Aorta (tissue), 5 donors: ENCODE measurements at places on chromosomes 7 and 10. TPM values are rescaled to one million over a fixed set of nuclear protein-coding genes. Genes with fewer than 3 reads are reported as not detected.

MMP21 gene
- total RNA-seq, result 0.33 TPM

SCART1 gene
- 5.4 TPM for total RNA-seq

SEC23IP gene
- 52.0 TPM for total RNA-seq

PAPSS2 gene
- total RNA-seq, result 42.9 TPM

SEPTIN14 gene
- total RNA-seq, result not detected

TSPAN14 gene
- total RNA-seq, result 59.5 TPM

SSC4D gene
- total RNA-seq, result 0.58 TPM

DNA sequence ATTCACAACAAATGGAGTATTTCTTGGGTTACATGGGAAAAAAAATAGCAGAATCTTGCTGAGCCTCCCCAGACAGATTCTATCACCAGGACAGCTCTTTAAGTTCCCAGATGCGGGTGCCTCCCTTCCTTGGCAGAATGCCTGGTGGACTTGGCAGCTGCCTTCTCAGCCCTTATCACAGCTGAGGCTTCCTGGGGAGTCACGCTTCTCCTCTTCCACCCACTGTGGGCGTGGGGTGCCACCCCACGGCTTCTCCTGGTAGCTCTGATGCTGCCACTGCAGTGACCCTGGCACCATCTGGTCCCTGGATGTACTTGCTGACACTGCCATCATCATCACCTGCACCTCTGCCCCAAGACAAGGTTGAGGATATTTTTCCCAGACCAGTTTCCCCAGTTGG lies 16.2 kb upstream of the NME8 start:
- no peak overlapping the region for H3K4me3 ChIP-seq
- H3K36me3 ChIP-seq, result no peaks in the 10 kb centered on the region
- DNase-seq, result peak; percentile 80
- no peak overlapping the region for H3K27ac ChIP-seq
- H3K27me3 ChIP-seq, result no peaks in the 10 kb centered on the region

- no peaks in the 10 kb centered on the region for H3K4me1 ChIP-seq
- no peak overlapping the region for H3K27ac ChIP-seq
- H3K36me3 ChIP-seq, result no peaks in the 10 kb centered on the region
- no peak for DNase-seq
- no peak overlapping the region for H3K4me3 ChIP-seq
Measured at GRCh38 chr7:36749282-36749960, 25.1 kb upstream of the AOAH start.

GRCh38 chr10:79168210-79168609 lies 99.4 kb downstream of the ZMIZ1 start:
- no peaks in the 10 kb centered on the region for H3K4me1 ChIP-seq
- no peaks in the 10 kb centered on the region for H3K27me3 ChIP-seq
- no peak for DNase-seq
- no peaks in the 10 kb centered on the region for H3K36me3 ChIP-seq
- H3K4me3 ChIP-seq, result no peak overlapping the region
- H3K27ac ChIP-seq, result no peak overlapping the region

DNA sequence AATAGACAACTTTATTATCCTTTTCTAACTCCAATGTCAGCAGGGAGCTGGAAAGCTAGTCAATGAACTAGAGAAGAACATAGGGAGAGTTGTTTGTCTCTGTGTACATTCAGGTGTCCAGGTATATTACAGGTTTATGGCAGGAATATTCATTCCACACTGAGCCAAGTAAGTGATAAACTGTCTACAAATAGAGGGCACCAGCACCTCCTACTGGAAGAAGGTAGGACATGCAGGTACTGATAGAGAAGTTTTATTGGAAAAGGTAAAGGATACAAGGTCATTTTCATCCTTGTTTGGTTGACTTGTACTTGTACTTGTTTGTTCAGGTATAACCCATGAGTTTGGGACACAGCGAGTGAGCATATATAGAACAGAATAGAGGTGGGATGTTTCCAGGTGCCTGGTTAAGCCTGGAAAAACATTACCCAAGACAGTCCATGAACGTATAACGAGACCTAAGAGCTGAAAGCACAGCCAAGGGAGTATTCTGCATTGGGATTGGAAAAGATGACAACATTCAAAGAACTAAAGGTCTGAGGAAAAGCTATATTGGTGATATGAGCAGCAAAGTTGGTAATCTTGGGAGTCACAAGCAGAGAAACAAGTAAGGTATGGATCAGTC lies 61.4 kb upstream of the PPP1R3C start:
- no peak overlapping the region for H3K27ac ChIP-seq
- H3K27me3 ChIP-seq, result no peaks in the 10 kb centered on the region
- no peak overlapping the region for H3K4me3 ChIP-seq
- no peak for DNase-seq
- peaks cover 4% of the 10 kb centered on the region for H3K4me1 ChIP-seq

DNA sequence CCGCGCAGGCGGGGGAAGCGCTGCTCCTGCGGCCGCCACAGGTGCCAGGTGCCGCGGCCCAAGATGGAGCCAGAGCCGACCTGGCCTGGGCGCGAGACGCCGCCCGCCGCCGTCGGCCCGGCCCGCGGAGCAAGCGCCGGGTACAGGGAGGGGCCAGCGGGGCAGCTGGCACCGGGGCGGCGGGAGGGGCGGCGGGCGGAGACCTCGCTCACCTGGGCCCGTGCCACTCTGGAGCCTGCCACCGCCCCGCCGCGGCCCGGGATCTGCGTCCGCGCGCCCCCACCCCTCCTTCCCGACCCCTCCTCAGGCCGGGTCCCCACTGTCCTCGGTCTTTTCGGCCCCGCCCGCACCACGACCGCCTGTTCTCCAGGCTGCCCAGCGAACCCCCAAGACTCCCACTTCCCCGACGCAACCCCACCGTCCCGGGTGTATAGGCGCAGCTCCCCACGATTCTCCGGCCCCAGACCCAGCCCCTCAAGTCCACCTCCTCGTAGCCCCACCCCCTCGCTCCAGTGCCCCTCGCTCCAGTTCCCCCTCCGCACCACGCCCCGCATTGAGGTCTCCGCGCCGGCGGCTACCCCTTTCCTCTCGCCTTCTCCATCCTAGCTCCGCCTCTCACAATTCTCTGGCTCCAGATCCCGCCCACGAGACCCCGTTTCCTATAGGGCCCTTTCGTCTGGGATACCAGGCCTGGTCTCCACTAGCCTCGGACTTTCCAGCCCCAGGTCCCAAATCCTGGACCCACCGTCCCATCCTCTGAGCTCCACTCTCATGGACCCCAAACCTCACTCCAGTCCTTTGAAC lies at the start of gene GPRIN2:
TSS of gene GPRIN2 (minus strand) at position 144 of the 804 bp plus-strand sequence. CDS start 5,922 bp downstream, outside the sequence.
- no peaks in the 10 kb centered on the region for H3K27me3 ChIP-seq
- no peaks in the 10 kb centered on the region for H3K4me1 ChIP-seq
- no peaks in the 10 kb centered on the region for H3K36me3 ChIP-seq
- H3K27ac ChIP-seq, result no peak within 1 kb of the TSS
- DNase-seq, result peak; percentile 84
- peak within 1 kb of the TSS; percentile 37 for H3K4me3 ChIP-seq

DNA sequence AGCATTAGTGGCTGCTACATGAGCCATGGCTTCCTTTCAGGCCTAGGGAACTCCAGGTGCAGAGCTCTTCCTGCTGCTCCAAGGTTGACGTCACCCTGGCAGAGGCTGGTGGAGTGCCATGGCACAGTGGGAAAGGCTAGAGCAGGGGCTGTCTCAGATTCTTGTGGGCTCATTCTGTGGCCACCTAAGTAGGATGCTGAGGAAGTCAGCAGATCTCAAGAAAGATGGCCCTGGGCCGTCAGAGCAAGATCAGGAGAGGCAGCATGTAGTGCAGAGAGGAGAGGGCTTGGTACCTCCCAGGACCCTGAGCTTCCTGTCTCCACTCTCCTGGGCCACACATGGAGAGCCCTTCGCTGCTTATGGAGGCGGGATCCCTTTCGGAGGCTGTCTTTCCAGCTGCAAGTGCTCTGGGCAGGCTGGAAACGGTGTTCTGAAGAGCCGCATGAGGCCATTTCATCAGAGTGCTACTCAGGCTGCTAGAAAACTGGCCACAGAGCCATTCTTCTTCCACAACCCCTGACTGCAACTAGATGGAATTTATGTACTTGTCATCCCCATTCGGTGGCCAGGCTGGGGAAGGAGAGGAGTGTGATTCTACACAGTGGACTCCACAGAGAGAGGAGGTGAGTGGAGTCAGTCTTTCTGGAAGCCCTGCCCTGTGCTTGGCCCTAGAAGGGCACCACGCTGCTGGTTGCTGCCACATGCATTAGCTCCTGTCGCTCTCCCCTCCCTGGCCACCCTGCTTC lies 304.2 kb downstream of the RPS24 start:
- no peaks in the 10 kb centered on the region for H3K27me3 ChIP-seq
- peaks cover 5% of the 10 kb centered on the region for H3K4me1 ChIP-seq
- no peak for DNase-seq
- no peak overlapping the region for H3K27ac ChIP-seq
- H3K36me3 ChIP-seq, result no peaks in the 10 kb centered on the region
- no peak overlapping the region for H3K4me3 ChIP-seq

- no peaks in the 10 kb centered on the region for H3K27me3 ChIP-seq
- no peak overlapping the region for H3K4me3 ChIP-seq
- no peaks in the 10 kb centered on the region for H3K36me3 ChIP-seq
- no peaks in the 10 kb centered on the region for H3K4me1 ChIP-seq
Measured at GRCh38 chr10:131689016-131689415, 211.8 kb upstream of the PPP2R2D start.

DNA sequence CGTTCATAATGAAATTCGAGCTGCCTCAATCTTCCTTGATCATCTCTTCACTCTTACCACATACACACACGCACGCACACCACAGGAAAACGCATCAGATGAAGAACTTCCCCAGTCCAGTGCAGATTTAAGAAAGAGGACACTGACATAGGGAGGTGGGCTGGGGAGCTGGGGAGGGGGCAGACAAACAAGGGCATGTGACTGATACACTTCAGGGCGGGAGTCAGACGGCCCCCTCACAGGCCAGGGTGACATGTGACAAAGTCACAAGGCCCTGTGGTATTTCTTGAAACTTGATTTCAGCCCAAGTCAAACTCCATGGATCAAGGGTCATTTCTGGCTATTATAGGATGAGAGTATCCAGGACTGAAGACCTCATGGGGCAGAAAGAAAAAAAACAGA lies 82.6 kb downstream of the KCNMA1 start:
- peak overlapping the region; percentile 43 for H3K27ac ChIP-seq
- peaks cover 8% of the 10 kb centered on the region for H3K4me1 ChIP-seq
- no peaks in the 10 kb centered on the region for H3K36me3 ChIP-seq
- no peaks in the 10 kb centered on the region for H3K27me3 ChIP-seq

DNA sequence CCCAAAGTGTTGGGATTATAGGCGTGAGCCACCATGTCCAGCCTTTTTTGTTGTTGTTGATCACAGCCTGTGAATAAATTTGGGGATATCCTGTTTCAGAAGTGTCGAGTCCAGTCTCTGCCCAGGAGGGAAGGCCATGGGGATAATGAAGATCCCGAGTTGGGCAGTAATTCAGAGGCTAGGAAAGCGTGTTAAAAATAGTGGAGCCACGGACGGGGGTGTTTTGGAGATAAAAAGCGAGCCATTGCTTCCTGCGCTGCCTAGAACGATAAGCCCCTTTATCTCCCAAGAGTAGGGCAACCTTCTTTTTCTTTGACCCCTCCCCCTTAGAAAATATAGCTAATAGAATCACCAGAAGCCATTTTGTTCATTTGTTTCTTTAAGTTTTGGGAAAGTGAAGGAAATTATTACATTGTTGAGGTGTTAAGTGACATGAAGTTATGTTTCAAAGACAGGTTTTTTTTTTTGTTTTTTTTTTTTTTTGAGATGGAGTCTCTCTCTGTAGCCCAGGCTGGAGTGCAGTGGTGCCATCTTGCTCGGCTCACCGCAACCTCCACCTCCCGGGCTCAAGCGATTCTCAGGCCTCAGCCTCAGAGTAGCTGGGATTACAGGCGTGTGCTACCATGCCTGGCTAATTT lies 43.3 kb downstream of the IL15RA start:
- H3K27ac ChIP-seq, result no peak overlapping the region
- no peaks in the 10 kb centered on the region for H3K27me3 ChIP-seq
- DNase-seq, result no peak

DNA sequence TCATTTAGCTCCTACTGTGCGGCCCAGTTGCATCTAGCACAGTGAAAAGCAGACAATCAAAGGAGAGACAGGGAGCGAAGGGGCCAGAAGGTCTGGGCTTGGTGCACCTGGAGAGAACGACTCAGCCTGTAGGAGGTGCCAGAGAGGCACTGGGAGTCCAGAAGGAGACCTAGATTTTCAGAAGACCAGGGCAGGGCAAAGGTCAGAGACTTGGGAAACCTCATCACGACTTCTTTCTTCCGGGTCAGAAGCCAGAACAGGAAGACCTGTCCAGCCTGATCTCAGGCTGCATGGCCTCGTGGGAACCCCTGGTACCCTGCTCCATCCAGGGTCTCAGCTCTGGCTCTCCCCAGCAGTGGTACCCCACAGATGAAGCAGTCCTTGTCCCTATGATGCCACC lies 5.2 kb downstream of the AGAP3 start:
- no peaks in the 10 kb centered on the region for H3K4me1 ChIP-seq
- no peak for DNase-seq

- no peaks in the 10 kb centered on the region for H3K4me1 ChIP-seq
- H3K4me3 ChIP-seq, result no peak overlapping the region
- no peaks in the 10 kb centered on the region for H3K27me3 ChIP-seq
- DNase-seq, result no peak
- H3K27ac ChIP-seq, result no peak overlapping the region
Measured at GRCh38 chr10:77902159-77902558, 24.4 kb downstream of the DLG5 start.

GRCh38 chr10:64444163-64444562 lies 923.0 kb downstream of the REEP3 start:
- H3K4me1 ChIP-seq, result no peaks in the 10 kb centered on the region
- H3K4me3 ChIP-seq, result no peak overlapping the region
- no peaks in the 10 kb centered on the region for H3K36me3 ChIP-seq
- H3K27me3 ChIP-seq, result peaks cover 2% of the 10 kb centered on the region
- no peak overlapping the region for H3K27ac ChIP-seq

DNA sequence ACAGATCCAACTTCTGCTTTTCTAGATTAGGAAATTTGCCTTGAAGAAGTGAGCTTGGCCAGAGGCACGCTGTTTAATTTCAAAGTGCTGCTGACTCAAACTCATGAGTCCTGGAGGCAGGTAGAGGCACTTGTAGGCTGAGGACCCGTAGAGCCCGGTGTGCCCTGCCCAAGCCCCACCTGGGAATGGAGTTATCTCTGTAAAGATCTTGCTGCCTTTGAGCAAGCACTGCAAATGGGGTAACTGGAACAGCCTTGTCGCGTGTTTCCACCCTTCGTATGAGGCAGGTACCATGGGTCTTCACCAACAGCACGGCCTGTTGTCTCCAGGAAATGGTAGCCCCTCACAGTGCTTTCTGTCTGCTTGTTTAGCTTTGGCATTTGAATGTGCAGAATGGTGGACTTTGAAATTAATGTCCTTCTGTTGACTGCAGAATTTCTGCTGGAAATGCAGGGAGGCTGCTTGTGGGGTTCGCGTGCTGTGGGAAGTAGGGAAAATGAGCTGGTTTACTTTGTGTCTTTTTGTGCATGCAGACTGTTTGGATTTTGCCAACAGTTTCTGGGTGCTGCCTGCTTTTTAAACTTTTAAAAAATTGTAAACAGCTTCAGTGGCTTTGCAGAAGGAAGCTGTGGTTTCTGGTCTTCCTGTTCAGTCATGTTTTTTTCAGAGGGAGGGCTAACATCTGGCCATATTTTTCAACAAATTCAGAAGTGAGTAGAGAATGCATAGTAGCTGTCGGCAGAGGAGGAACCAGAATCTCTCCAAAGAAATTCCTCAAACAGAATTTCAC lies 27.2 kb downstream of the CCM2 start:
- DNase-seq, result no peak
- H3K4me1 ChIP-seq, result no peaks in the 10 kb centered on the region
- no peaks in the 10 kb centered on the region for H3K27me3 ChIP-seq
- H3K4me3 ChIP-seq, result no peak overlapping the region

GRCh38 chr10:11642566-11642965 lies 31.1 kb upstream of the USP6NL start:
- no peak overlapping the region for H3K4me3 ChIP-seq
- DNase-seq, result no peak
- H3K4me1 ChIP-seq, result no peaks in the 10 kb centered on the region

GRCh38 chr10:130958981-130959751 lies 352.4 kb downstream of the TCERG1L start:
- no peaks in the 10 kb centered on the region for H3K27me3 ChIP-seq
- no peak for DNase-seq
- no peak overlapping the region for H3K4me3 ChIP-seq
- no peaks in the 10 kb centered on the region for H3K4me1 ChIP-seq
